RPMI8226 (cell line): ENCODE measurements at places on chromosomes 3 and 15.

- DNase-seq, result no peak
Observed at GRCh38 chr3:165502707-165503106, 306.5 kb upstream of the SLITRK3 start.

DNA sequence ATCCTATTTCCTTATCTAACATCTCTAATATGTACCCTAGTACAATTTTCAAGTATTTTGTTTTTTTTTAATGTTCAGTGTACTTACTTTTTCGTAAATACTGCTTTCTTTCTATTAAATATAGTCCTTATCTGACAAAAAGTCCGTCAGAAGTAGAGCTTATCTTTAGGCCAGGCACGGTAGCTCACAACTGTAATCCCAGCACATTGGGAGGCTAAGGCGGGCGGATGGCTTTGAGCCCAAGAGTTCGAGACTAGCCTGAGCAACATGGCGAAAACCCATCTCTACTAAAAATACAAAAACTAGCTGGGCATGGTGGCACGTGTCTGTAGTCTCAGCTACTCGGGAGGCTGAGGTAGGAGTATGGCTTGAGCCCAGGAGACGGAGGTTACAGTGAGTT lies 41.1 kb downstream of the USP3 start:
- DNase-seq, result no peak

- no peak for DNase-seq
Observed at GRCh38 chr3:56994391-56994790, 66.1 kb upstream of the SPATA12 start.

- no peak for DNase-seq
Observed at GRCh38 chr3:138187296-138188012, at the start of gene ARMC8. ARMC8 (plus strand) TSS chr3:138187301; CDS start chr3:138187555, 254 bp downstream.

GRCh38 chr3:117549716-117550115 lies 840.1 kb downstream of the TUSC7 start:
- DNase-seq, result no peak
